ENCODE measurements at places on chromosomes 4 and X.

DNA sequence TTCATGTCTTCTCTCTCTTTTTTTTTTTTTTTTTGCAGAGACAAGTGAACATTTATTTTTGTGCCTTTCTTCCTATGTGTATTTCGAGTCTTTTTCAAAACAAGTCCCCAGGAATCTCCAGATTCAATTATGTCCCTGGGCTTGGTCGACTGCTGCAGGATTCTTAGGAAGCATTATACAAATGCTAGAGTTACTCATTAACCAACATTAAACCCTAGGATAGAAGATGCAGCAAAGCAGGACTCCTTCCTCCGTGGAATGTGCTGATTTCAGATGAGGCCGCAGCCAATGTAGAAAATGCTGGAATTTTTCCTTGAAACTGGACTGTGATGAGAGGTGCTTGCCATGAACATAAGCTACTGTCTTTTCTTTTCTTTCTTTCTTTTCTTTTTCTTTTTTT is 3.4 kb downstream of the ZNF81 start:
- no peak for DNase-seq

DNA sequence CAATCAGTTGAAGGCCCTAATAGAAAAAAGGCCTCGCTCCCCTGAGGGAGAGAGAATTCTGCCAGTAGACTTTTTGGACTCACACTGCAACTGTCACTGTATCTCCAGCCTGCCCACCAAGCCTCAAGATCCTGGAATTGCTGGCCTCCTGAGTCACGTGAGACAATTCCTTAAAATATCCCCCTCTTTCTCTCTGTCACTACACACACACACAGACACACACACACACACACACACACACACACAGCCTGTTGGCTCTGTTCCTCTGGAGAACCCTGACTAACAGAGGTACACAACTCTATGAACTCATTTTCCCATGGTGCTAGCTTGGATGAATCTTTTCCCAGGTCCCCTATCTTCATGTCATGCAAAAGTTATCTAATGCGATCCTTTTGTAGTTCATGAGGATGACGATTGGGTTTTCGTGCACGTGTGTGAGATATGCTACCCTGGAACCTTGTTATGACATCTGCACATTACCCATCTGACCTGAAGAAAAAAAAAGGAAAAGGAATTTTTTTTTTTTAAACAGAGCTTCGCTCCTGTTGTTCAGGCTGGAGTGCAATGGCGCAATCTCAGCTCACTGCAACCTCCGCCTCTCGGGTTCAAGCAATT is 13.7 kb downstream of the CLRN2 start:
- no peak for DNase-seq

DNA sequence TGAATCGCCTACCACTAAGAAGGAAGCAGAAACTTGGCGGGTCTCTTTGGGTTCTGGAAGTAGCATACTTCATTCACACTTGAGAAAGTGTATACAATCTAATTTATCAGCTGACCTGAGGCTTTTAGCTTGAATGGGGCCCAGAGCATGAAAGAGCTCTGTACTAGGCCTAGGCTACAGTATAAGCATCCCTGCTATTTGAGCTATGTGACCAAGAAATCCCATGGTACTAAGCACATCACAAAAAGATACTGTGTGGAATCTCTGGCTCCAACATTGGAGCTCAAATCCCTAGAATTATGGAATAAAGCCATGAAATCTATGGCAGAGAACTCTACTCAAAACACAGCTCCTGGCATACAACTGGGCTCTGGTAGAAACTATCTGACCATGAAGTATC is 43.9 kb upstream of the CCDC149 start:
- no peak for DNase-seq

DNA sequence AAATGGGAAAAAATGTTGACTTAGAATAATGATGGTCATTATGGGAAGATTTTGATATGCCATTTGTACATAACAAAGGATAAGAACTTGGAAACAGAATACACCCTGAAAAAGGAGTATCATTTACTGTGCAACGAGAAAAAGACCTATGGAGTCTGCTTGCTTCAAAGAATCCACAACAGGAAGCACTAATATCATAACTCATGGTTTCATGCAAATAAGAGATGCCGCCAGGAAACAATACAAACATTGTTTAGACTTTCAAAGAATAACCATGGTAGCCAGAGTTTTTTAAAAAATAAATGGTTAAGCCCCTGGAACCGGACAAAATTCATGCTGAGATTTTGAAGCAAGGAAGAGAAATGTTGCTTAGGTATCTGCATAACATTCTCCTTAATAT is 139.9 kb upstream of the ETNPPL start:
- no peak for DNase-seq

- no peak for DNase-seq
Measured at GRCh38 chr4:186699881-186700397, 23.7 kb downstream of the FAT1 start.

DNA sequence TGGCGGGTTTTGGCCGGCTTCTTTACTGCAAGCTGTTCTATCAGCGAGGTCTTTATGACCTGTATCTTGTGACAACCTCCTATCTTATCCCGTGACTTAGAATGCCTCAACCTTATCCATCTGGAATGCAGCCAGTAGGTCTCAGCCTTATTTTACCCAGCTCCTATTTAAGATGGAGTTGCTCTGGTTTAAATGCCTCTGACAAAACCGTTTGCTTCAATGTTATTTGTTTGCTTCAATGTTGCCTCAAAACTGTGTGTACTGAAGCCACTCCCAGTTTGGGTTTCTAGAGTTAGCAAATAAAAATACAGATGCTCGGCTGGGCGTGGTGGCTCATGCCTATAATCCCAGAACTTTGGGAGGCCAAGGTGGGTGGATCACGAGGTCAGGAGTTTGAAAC is 51.6 kb downstream of the ZNF518B start:
- no peak for DNase-seq

DNA sequence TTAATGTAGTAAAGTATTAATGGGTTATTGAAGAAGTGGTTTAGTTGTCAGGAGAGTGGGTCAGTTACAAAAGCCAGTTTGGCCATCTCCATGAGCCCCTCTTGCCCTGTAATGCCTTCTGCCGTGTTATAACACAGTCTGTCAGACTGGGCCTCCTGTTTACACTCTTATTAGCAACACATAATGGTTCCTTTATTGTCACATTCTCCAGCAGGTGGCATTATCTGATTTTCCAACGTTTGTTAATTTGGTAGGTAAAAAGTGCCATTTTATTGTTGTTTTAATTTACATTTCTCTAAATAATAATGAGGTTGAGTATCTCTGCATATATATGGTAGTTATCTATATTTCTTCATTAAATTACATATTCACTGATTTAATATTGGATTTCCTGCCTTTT is 560.8 kb downstream of the FGF13 start:
- no peak for DNase-seq

DNA sequence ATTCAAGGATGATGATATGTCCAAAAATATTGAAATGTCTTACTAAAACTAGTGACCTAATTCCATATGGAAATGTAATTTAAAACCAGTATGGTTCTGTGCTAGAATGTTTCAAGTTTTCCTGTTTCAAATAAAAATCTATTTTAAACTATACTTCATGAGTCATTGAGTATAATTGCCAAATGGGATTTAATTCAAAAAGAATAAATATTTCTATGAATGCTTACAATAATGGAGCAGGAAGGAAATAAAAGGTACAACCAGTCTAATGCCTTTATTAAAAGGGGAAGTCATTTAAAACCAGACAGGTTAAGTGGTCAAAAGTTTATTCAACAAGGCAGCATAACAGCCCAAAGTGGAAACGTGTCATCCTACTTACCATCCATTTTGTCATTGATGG is 2347.1 kb downstream of the PCDH7 start:
- DNase-seq, result no peak

DNA sequence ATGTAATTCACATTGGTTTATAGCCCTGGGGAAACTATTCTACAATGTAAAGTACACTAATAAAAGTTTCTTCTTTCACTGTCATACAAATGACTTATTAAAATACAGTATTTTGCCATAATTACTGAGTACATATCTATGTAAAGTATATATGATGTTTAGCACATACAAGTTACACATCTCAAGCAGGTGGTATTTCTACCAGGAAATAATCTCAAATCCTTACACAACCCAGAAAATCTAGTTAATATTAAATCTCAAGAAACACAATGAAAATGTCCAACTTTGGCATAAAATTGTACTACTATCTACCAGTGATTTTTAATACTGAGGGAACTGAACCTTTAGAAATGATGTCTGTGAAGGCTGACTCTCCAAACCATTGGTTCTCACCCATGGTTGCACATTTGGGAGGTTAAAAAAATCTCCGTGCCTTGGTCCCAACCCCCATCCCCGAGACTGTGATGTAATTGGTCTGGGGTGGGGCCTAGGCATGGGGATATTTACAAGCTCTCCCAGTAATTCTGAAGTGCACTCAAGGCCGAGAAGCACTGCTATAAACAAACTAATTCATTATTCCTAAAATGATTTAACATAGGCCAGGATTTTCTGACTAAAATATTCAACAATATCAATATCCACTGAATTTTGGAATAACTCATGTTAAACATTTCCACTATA is 27.6 kb downstream of the MAP3K15 start:
- no peak for DNase-seq

GRCh38 chrX:11566173-11566572 is 99.5 kb downstream of the ARHGAP6 start:
- no peak for DNase-seq

DNA sequence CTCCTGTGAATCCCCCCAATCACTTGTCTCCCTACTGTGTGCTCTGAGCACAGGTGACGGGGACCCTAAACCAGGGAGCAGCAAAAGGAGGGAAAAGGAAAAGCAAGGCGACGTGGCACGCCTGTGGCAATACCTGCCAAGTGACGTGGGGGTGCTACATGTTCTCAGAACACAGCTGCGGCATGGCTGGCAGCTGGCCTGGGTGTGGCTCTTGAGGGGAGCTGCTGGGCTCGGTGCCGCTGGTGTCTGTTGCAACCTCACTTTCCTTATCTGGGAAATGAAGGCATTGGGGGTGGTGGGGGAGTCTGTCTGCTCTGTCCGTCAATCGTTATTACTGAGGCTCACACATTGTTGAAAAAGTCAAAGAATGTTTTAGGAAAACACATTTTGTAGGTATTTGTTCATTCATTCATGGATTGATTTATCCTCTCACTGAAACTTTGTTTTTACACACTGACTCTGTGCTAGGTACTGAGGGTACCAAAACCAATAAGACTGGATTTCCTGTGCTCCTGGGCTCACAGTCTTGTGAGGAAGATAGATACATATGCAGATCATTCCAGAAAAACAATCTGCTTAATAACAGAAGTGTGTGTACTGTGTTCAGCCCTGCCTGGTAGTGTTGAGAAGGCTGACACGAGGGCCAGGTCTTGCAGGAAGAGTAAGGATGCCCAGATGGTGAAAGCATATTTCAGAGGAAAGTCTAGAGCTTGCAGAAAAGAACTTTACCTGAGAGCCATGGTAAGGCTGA is 217.6 kb downstream of the PTTG2 start:
- no peak for DNase-seq

DNA sequence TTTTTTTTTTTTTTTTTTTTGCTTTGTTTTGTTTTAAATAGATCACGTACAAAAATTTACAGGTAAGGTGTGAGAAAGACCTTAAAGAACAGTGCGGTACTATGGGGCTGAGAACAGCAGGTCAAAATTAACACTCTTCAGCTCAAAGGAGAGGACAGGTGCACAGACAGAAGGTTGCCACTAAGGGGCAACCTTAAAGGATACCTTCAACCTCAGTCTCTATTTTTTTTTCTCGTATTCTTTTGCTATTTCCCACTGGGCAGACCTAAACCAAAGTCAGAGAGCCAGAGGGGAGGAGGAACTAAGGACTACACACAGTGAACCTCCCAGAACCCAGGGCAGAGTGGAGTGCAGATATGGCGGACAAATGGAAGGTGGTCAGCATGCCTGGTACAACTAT is 1984.3 kb upstream of the IGFBP7 start:
- no peak for DNase-seq

GRCh38 chr4:26208237-26208994 is 112.4 kb upstream of the RBPJ start:
- DNase-seq, result no peak

DNA sequence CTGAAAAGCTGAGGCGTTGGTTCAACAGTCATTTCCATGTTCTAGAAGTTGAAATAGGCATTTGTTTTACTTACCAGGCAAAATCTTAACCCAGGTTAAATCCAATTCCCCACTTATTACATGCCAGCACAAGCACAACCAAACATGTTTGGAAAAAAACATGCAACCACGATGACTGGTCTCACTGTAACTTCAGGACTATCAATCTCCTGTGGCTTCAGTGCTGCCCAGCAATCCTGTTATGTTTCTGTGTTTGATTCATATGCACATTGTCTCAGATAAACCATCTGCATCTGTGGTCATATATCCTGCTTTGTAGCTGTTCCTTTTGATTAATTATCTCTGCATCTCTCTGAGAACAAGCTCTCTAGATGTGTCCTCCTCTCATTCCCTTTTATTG is 28.3 kb downstream of the PRDM8 start:
- no peak for DNase-seq

DNA sequence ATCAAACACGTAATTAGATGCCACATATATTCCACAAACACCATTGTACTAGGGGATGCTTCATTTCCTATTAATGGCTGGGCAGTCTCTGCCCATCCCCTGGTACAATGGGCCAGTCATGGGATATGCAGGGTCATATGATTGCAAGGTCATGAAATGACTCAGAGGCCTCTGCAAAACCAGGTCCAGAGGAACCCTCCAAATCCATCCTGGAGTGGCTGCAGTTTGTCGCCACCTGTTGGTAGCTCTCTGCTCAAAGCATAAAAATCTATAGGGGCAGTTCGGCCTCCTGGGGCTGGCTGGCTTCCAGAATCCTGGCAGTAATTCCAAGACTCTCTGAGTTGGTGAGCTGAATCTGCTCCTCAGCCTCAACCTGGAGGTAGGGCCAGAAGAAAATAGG is 22.9 kb upstream of the PUDP start:
- DNase-seq, result no peak

DNA sequence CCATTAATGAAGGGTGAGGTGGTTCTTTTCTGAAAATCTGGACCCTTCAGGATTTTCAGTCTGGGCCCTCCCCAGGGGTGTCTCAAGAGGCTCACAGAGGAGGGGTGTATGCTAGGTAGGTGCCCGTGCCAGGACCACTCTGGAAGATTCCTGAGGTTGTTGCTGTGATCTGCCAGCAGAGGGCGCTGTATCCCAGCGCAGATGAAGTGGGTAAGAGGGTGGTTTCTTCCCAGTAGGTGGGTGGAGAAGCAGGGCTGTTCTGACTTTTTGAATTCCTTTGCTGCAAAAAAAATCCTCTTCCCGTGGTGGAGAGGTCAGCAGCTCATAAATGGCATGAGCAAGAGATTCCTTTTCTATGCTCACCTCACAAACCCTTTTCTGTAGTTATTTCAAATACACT is 51.1 kb downstream of the SCML1 start:
- DNase-seq, result peak; percentile 7

GRCh38 chrX:65392284-65392683 is 142.3 kb downstream of the LAS1L start:
- DNase-seq, result no peak

DNA sequence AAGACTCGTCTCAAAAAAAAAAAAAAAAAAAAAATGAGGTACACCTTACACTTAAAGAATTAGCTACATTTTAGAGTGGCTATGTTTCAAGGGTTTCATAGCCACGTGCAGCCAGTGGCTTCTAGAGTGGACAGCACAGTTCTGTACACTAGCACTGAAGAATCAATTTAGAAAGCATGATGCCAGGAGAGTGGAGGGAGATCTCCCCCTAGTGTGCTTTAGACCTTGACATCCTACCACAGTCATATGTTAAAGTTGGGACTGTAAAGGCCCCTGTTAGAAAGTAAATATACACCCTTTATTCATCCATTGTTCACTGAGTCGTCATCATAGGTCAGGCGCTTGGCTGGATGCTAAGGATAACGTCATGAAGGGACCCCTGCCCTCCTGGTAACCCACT is 179.4 kb downstream of the QDPR start:
- no peak for DNase-seq
